IPS-NIHi11 (cell line): ENCODE measurements at places on chromosomes 12 and 14.

DNA sequence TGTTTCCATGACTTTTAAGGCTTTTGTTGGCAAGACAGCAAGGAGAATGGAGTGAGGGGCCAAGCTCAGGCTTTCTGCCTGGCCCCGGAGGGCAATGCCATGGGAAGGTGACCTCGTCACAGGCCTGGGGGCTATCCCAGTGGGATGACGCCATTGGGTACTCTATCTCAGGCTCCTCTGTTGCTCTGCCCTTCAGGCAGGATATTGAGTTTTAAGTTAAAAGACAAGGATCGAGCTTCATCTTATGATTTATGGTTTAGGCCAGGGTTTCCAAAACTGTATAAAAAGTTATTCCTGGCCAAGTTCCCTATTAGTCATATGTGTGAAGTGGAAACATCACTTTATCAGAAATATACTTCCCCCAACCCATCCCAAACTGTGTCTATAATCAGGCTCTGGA lies 127.7 kb downstream of the ZFP36L1 start:
- DNase-seq, result no peak

- no peak for DNase-seq
Measured at GRCh38 chr14:76867516-76868453, 41.6 kb downstream of the LRRC74A start.

DNA sequence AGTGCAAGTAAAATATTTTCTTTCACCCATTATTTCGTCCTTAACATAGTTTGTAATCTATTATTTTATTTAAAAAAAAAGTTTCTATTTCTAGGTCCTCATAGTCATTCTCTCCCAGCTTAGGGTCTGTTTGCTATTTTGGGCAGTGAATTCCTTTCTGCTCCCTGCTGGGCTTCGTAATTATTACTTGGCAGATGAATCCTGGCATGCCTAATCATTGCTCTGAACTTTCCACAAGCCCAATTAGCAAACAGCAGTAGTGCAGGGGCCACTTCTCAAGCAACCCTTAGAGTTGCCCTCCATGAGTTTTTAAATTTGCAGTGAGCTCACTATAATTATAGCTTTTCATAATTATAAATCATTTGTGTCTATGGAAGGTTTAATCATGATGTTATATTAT lies 1378.3 kb upstream of the SEL1L start:
- DNase-seq, result no peak

- DNase-seq, result no peak
Measured at GRCh38 chr14:39716987-39717570, 284.8 kb upstream of the FBXO33 start.

DNA sequence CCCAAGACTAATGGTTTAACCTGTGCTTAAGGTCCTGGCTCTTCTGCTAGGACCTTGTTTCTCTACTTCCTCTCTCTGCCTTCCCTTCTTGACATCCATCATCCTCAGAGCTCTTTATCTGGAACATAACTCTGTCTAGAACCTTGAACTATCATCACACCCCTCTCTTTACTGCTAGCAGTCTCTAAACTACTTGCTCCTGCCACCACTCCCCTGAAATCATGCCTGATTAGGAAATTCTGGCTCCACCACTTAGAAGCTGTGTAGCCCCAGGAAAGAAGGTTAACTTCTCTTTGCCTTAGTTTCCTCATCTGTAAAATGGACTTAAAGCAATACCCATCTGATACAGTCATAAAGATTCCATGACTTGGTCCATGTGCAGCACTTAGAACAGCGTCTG lies 9.1 kb downstream of the SLC38A1 start:
- no peak for DNase-seq

DNA sequence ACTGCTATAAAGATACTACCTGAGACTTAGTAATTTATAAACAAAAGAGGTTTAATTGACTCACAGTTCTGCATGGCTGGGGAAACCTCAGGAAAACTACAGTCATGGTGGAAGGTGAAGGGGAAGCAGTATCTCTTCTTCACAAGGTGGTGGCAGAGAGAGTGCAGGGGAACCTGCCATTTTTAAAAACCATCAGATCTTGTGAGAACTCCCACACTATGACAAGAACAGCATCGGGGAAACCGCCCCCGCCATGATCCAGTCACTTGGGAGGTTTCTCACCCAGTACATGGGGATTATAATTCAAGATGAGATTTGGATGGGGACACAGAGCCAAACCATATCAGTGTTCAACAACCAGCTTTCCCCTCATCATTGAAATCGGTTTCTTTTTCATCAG lies 49.9 kb downstream of the AEBP2 start:
- no peak for DNase-seq

GRCh38 chr14:56162476-56162875 lies 44.3 kb downstream of the PELI2 start:
- no peak for DNase-seq

DNA sequence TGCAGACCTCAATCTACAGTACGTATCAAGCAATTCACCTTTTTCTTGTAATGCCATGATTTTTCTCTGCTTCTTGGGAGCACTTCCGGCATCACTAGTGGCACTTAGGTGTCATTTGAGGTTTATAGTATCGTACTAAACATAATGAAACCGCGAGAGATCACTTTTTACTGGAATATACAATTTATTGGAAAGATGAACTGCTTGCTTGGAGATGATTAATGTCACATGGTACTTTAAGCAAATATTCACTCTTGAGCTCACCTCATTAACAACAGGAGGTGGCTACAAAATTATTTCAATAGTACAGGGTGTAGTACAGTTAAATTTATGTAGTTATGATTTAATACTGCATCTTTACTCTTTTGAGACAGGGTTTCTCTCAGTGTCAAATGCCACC lies 11.5 kb downstream of the FUT8 start:
- DNase-seq, result no peak

GRCh38 chr12:94503619-94504018 lies 44.0 kb upstream of the CEP83 start:
- DNase-seq, result no peak

GRCh38 chr14:33776871-33777270 lies 174.0 kb downstream of the EGLN3 start:
- peak; percentile 14 for DNase-seq

- DNase-seq, result no peak
Measured at GRCh38 chr12:112349431-112349830, 32.8 kb downstream of the HECTD4 start.

- no peak for DNase-seq
Measured at GRCh38 chr14:21719841-21720240, 46.2 kb upstream of the OR4E1 start.

DNA sequence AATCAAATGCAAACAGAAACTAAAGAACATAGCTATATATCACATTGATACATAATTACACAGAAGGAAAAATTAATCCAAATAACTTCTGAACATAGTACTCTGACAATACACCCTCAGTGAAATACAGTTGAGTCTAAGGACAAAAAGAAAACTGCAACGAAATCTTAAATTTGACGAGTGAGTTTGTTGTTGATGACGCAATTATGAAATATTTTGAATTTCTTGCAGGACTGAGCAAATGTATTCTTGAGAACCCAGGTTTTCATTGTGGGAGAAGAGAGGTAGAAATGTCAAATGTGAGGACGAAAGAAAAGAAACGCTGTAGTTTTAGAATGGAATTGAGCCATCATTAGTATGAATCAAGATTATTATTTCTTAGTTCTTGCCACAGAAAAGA lies 46.3 kb downstream of the EGLN3 start:
- DNase-seq, result no peak

DNA sequence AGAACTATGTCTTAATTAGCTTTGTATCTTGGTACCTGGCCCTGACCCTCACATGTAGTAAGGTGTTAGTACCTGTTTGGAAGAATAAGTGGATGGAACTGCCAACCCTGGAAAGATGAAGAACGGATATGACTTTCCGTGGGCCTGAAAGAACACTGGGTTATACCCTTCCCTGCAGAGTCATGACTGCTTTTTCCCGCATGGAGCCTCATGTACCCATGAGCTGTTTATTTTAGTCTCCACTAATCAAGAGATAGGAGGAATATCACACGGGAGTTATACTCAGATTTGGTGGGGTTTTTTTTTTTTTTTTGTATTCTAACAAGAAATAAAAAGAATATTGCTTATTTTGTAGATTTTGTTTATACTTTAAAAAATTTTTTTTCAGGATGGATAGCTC lies 15.9 kb downstream of the DLST start:
- DNase-seq, result no peak

DNA sequence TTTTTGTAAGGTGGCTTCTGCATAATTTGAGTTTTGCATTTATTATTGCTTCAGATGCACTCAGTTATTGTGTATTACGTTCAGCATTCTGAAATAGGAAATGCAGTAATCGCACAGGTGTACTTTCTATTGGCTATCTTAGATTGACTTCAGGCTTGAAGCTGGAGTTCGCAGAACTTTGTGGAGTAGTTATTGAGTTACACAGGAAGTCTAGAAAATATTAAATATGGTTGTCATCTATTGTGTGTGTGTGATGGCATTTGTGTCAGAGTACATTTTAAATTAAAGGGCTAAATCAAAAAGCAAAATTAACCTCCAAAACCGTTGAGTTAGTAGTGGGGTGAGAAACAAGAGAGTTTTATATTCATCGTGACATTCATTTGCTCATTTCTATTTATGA lies 2.7 kb downstream of the ARID2 start:
- no peak for DNase-seq

DNA sequence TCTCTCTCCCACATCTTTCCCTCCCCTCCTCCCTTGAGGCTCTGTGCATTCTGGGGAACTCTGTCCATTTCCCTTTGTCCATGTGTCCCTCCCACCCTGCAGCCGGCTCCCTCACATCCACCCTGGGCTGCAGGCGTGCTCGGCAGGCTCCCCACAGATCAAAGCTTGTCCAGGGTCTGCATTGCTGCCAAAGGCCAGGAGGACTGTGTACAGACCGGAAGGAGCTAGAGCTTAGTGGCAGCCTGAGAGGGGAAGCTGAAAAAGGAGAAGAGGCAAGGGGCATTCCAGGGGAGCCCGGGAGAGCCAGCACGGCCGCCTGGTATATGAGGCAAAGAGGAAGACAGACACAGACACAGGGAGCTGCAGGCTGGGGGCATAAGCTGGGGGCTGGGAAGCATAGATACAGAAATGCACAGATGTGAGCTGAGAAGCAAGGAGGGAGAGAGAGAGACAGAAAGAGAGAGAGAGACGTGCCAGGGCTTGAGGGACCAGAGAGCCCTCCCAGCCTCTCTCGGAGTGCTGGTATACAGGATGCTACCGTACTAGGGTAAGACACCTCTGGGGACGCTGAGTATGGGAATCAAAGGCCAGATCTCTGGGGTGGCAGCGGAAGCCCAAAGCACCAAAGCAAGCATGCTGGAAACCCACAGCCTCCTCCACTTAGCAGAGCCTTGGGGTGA lies 3.3 kb downstream of the CD4 start:
- DNase-seq, result peak; percentile 28

GRCh38 chr14:41446008-41446407 lies 160.7 kb upstream of the LRFN5 start:
- no peak for DNase-seq

- no peak for DNase-seq
Measured at GRCh38 chr12:77882709-77883108, 52.0 kb downstream of the NAV3 start.

DNA sequence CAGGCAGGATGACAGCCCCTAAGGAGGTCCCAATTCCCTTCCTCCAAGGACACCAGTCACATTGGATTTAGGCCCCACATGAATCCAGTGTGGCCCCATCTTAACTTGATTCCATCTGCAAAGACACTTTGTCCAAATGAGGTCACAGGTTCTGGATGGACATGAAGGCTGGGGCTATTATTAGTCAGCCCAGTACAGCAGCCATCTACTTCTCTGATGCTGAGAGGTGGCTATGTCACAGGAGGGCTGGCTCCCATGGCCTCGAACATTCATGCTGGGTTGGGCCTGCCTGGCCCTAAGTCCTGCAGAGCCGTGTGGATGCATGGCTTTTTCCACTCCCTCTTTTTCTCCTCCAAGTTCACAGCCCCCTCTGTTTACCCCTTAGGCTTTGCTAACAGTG lies 35.9 kb downstream of the SLC15A4 start:
- no peak for DNase-seq

- DNase-seq, result no peak
Measured at GRCh38 chr12:4482936-4483335, 37.3 kb upstream of the FGF6 start.

DNA sequence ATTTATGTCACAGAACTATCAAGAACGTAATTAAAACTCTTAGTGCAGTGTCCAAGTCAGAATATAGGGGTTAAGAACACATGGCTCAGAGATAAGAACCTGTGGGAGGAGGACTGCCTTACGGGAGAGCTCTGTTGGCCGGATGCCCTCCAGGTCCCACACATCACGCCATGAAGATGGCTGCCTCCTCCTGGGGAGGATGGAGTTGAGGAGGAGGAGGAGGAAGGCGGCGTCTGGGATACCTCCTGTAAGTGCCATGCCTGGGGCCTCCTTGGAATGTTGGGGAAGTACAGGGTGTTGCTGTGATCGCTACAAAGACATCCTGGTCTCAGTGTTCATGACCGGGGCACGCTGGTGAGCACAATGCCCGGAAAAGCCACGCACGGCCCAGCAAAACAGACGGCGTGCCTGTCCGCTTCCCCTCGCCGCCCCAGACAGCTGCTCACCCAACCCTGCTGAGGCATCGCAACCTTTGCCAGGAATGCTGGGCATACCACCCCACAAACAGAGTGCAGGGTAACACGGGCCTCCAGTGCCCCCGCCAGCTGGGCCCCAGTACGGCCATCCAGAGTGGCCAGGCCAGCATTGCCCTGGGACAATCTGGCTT lies 28.7 kb upstream of the CD9 start:
- DNase-seq, result no peak

GRCh38 chr12:115988625-115989563 lies 288.6 kb downstream of the MED13L start:
- DNase-seq, result no peak

GRCh38 chr14:106737021-106737420 lies 1210.6 kb downstream of the TMEM121 start:
- DNase-seq, result no peak

GRCh38 chr14:42884100-42884499 lies 1277.4 kb downstream of the LRFN5 start:
- no peak for DNase-seq

GRCh38 chr12:30814295-30814655 lies 59.5 kb upstream of the CAPRIN2 start:
- no peak for DNase-seq

- DNase-seq, result no peak
Measured at GRCh38 chr12:52391618-52392002, 6.2 kb upstream of the KRT84 start.

GRCh38 chr14:35412272-35413056 lies 7.9 kb upstream of the NFKBIA start:
- DNase-seq, result no peak

DNA sequence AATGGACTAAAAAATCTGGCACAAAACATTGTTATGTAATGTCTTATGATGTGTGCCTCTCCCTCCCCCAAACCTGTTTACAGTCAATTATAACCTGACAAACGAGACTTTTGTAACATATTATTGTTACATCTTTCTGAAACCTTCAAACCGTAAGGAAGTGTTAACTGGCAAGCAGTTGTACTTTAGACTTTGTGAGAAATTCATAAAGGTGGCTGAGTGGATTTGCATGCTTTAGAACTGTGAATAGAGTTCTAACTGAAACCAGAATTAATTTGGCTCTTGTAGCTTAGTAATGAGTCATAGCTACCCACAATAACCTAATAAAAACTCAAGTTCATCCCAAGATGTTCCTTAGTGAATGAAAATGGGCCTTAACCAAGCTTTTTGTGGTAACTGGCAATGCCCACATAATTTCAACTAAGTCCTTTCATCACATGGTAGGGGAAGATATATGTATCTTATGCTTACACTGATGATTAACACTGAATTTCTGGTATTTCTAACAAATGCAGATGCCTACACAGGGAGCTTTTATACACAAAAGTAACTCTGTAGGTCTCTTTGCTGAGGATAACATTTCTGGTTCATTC lies 29.7 kb downstream of the RAD9B start:
- no peak for DNase-seq
